Renal cortex interstitium (tissue), 15 donors: ENCODE measurements at places on chromosomes 6 and 20. TPM values are rescaled to one million over a fixed set of nuclear protein-coding genes. Genes with fewer than 3 reads are reported as not detected.

GRCh38 chr20:51400051-51400926 lies 142.2 kb downstream of the NFATC2 start:
- DNase-seq: no peak

GRCh38 chr20:20500312-20500711 lies 132.4 kb downstream of the INSM1 start:
- no peak for DNase-seq

CST4 gene
- not detected for polyA plus RNA-seq

GRCh38 chr6:82078286-82078908 lies 169.1 kb downstream of the IBTK start:
- no peak for DNase-seq

GRCh38 chr6:108207013-108207412 lies 41.2 kb downstream of the NR2E1 start:
- no peak for DNase-seq

GRCh38 chr6:162416831-162417537 lies 310.6 kb downstream of the PRKN start:
- DNase-seq: no peak

DNA sequence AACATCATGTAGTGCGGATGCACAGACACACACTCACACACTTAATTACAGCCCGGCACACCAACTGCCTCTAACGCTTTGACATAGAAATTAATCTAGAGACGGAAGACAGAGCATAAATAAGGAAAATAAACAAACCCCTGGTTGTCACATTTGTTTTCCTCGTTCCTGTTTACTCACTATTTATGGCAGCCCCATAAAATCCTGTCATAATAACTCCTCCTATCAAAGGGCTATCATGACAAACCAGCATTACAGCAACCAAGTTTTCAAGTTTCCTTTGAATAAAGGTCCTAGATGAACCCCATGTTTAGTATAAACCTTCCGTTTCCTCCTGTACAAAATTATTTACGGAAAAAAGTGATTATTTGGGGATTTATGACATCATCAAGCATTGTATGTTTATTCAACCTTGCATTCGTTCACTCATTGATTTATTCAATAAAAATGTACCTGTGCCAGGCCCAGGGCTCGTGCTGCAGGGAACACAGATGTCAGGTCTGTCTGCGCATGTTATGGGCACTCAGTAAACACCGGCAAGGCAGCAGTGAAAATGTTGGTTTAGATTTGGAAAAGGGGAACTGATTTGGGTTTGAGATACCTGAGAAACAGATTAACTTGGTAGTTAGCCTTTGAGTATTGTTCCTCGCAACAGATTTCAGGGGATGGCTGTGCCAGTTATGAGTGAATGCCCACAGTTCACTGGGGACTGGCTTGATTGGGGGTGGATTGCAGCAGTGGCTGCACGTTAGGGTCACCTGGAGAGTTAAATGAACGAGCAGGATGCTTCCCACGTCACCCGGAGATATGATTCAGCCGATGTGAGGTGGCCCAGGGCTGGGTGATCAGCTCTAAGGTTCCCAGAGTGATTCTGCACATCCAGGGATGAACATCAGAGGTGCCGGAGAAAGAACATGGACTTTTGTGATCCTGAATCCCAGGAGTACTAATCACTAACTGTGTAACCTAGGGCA lies 295.3 kb upstream of the FOXQ1 start:
- DNase-seq: no peak
